T-helper 1 cell (primary cell): ENCODE measurements at places on chromosomes 11 and 22.

DNA sequence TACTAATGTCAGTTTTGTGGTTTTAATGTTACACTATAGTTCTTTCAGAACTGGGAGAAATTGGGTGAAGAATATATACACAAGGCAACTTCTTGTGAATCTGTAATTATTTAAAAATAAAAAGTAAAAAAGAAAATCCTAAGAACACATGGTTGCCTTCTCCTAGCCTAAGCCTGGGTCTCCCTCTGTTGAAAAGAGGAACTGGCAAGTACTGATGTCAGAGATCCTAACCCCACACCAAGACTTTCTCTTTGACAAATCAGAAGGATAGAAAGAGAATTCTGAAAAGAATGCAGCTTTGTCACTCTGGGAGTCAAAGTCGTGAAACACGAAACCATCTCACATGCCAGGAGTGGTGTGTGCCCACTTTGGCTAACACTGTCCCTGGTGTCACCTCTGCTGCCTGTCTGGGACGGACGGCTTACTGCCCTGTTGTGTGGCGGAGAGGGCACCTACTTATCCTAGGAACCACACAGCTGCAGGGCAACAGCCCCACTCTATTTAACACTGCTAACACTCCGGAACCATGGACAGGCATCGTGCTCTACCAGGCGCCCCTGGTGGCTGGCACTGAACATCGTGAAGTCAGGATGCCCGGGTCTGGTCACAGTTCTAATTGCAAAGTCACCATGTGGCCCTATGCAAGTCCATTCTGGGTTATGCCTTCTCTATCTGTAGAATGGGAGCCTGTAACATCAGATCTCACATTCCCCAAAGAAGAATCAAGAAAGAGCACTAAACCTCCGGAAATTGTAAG is 108.7 kb upstream of the CD82 start:
- no peak for DNase-seq

- DNase-seq: no peak
Measured at GRCh38 chr22:50602338-50602700, 1.7 kb downstream of the MAPK8IP2 start.

GRCh38 chr11:130068986-130069658 is 572 bp upstream of the APLP2 start:
- no peak for DNase-seq

DNA sequence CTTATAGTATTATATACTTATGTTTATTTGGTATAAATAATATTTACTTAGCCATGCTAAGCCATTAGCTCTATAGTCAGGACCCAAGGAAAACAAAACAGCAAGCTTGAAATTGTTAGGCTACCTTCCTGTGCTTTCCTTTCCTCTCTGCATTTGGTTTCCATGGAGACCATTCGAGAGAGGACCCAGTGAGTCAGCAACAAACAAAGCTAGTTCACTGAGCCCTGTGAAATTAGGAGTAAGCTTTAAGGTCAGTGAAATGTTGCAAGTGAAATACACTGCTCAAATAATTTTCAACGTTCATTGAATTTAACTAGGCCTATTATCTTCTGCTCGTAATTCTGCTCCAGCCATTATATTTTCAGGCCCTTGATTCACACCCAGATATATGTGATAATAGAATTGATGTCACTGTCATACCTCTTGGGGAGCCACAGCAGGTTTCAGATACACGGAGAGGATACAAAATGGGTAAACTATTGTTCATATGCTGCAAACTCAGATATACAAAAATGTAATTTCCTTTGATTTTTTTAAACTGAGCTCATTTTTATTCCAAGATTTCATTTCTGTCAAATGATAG is 9.1 kb upstream of the OR10D3 start:
- DNase-seq: no peak

DNA sequence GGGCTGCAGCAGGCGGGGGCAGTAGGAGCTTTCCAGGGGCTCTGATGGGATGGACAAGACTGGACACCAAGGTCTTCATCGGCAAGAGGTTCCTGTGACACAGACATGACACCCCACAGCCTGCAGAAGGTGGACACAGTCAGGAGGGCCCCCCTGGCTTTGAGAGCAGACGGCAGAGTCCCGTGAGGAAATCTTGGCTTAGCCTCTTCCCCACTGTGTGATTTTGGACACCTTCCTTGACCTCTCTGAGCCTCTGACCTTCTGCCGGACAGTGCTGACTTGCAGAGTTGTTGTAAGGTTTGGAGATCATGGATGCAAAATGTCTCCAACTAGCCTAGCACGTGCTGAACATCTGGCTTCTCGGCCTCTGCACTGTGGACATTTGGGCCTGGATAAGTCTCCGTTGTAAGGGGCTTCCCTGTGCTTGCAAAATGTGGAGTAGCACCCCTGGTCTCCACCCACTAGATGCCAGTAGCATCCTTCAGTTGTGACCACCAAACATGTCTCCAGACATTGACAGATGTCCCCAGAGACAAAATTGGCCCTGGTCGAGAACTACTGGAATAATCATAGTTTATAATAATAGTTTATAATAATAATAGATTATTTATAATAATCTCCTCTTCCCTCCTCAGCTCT is 54.6 kb downstream of the MCM5 start:
- DNase-seq: no peak

GRCh38 chr22:39940757-39941305 is 19.4 kb upstream of the TMA7B start:
- DNase-seq: no peak

DNA sequence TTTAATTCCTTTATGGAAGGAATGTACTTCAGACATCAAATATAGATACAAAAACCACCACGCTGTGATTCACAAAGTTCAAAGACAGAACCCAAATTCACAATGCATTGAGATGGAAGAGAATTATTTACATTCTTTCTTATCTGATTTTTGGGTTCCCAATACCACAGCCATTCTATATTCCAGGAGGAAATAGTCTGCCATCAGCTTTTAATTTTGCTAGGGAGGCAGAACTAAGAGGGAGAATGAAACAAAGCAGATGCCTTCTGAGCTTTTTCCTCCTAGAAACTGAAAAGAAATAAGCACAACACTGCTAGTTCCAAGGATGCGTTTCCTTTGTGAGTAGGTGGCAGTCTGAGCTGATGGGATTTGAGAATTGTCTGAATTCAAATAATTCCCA is 283.0 kb upstream of the NARS2 start:
- no peak for DNase-seq

DNA sequence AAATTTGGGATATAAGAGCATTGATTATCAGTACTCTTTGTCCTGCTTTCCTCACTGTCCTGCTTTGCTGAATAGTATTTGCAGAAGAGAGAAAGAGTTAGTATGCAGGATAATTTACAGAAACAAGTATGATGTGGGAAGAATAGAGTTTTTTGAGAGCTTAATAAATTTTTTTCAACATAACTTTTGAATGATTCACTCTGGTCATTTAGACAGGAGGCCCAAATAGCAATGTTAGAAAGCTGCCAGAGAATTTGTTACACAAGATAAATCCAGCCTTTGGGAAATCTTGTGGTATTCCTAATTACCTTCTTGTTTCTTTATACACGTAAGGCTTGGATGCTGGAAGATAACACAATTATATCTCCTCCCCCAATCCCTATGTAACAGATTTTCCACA is 484.6 kb downstream of the CNTN5 start:
- no peak for DNase-seq

- DNase-seq: no peak
Measured at GRCh38 chr11:9399466-9399865, 15.0 kb downstream of the IPO7 start.

DNA sequence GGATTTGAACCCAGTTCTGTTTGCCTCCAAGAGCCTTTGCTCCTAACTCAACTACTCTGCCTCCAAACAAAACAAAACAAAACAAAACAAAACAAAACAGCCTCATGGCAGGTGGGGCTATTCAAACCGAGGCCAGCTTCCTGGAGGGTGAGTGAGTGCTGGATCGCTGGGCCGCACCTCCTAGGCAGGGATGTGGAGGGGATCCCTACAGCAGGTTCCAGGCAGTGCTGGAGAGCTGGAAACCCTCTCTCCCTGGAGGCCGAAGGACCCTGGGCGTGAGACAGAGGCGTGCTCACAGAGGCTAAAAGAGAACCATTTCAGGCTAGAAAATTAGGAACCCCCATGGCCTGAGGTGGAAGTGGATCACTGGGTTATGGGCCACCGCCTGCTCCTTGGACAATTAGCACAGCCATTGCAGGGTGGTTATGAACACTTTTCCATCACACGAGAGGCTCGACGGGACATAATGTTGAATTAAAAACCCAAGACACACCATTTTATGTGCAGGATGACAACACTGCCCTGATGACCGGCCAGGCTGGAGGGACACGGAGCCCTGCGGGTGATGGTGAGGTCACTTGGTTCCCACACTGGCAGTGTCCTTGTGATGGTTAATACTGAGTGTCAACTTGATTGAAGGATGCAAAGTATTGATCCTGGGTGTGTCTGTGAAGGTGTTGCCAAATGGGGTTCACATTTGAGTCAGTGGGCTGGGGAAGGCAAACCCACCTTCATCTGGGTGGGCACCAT is 35.2 kb downstream of the SHISAL1 start:
- DNase-seq: no peak

- no peak for DNase-seq
Measured at GRCh38 chr11:103877221-103877620, 159.2 kb upstream of the DDI1 start.

- DNase-seq: no peak
Measured at GRCh38 chr22:22773979-22774604, 113.5 kb upstream of the IGLL5 start.

- no peak for DNase-seq
Measured at GRCh38 chr11:32931606-32932005, 39.0 kb downstream of the QSER1 start.

- no peak for DNase-seq
Measured at GRCh38 chr22:25166266-25167040, 33.2 kb upstream of the CRYBB3 start.
